ENCODE measurements at places on chromosomes 13 and 19. TPM values are rescaled to one million over a fixed set of nuclear protein-coding genes. Genes with fewer than 3 reads are reported as not detected.

GRCh38 chr19:16788479-16788878 lies 40.7 kb upstream of the SIN3B start:
- no peaks in the 10 kb centered on the region for H3K36me3 ChIP-seq
- no peaks in the 10 kb centered on the region for H3K4me1 ChIP-seq
- H3K4me3 ChIP-seq = no peak overlapping the region
- no peaks in the 10 kb centered on the region for H3K27me3 ChIP-seq
- no peak overlapping the region for H3K27ac ChIP-seq

Gene MCEMP1
- not detected for total RNA-seq

Gene ZNF20
- total RNA-seq = 0.88 TPM

- no peaks in the 10 kb centered on the region for H3K36me3 ChIP-seq
- no peak overlapping the region for H3K4me3 ChIP-seq
- H3K27ac ChIP-seq = no peak overlapping the region
- H3K27me3 ChIP-seq = no peaks in the 10 kb centered on the region
- DNase-seq = no peak
- H3K4me1 ChIP-seq = no peaks in the 10 kb centered on the region
These were observed 18.6 kb upstream of the TNFAIP8L1 start for GRCh38 chr19:4620675-4621074.

Gene KRTDAP
- total RNA-seq = not detected

GRCh38 chr13:89923736-89924135 lies 1423.8 kb upstream of the MIR17HG start:
- H3K27ac ChIP-seq = no peak overlapping the region
- no peaks in the 10 kb centered on the region for H3K4me1 ChIP-seq
- H3K36me3 ChIP-seq = no peaks in the 10 kb centered on the region
- no peak overlapping the region for H3K4me3 ChIP-seq
- no peak for DNase-seq

DNA sequence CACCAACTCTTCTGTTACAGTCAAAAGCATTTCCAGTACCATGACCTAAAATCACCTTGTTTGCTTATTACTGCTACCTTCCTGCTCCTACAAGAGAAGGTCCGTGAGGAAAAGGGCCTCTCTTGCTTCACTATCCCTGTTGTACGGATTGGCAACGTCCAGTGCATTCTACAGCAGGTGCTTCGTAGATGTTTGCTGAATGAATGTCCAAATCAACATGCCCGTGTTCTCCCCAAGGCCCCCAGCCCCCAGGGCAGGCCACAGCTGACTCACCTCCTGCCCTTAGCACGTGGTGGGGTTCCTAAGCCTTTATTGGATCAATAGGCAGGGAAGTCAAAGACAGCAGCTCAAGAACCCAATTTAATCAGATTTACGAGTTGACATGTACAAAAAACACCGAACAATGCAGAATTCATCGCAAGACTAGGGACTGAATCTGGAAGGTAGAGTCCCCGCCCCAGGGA lies 5.5 kb upstream of the NAPA start:
- H3K36me3 ChIP-seq = no peaks in the 10 kb centered on the region
- H3K4me1 ChIP-seq = peaks cover 9% of the 10 kb centered on the region

DNA sequence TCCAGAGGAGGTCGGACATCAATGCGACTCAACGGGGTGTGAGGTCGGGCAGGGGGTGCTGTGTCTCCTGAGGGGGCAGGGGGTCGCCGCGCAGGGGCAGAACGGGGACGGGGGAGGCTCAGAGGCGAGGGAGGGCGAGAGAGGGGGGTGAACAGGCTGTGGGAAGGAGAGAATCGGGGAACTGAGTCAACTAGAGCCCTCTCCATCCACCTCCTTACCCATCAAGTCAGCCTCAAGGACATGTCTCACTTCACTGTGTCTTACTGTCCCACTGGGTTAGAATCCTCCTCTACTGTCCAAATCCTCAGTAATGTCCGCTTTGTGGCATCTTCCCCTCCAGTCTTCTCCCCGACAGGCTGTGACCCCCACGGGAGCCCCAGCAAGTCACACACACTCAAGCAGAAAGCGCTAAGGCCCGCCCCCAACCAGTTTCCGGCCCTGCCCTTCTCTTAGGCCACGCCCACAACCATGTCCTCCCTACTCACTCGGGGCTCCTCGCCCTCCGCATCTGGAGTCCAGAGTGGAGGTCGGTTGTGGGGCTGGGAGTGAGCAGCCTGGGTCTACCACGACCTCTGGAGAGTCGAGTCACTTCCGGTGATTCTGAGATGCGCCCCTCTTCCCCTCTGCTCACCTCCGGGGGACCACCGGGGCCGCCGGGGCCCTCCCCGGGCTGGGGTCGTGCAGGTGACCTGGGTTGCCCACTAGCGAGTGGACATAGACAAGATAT lies 9.3 kb downstream of the PLEKHA4 start:
- no peak overlapping the region for H3K4me3 ChIP-seq
- H3K4me1 ChIP-seq = no peaks in the 10 kb centered on the region
- no peaks in the 10 kb centered on the region for H3K36me3 ChIP-seq
- H3K27ac ChIP-seq = no peak overlapping the region
- no peak for DNase-seq

DNA sequence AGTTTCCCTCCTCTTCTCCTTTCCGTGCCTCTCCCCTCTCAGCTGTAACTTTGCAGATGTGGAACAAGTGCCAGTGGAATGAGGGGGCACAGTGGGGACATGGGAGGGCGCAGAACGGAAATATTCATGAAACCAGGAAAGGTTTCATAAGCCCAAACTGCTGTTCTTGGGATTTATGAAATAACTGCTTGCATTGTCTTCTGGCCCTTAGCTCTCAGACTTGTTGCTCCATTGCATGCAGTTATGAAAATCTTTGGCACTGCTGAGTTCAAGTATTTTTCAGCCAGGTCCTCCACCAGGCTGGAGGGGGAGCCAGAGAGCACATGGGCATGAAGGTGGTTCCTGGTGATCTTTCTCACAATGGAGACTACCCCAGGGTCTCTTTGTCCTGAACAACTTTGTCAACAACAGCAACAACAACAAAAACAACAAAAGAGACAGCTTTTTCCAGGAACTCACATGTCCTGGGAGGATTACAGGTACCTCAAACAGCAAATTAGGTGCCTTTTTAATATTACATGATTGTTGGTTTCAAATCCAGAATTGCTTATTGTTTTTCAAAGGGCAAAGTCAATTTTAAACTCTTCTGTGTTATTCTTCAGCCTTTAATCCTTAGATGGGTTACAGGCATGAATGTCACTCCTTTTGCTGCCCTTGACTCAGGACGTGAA lies 1.5 kb downstream of the RGCC start:
- peaks cover 12% of the 10 kb centered on the region for H3K27me3 ChIP-seq
- H3K4me1 ChIP-seq = peaks cover 29% of the 10 kb centered on the region
- H3K36me3 ChIP-seq = peaks cover 2% of the 10 kb centered on the region
- peak overlapping the region; percentile 66 for H3K4me3 ChIP-seq
- peak; percentile 63 for DNase-seq
- peak overlapping the region; percentile 12 for H3K27ac ChIP-seq

Gene CD37
- total RNA-seq = not detected

DNA sequence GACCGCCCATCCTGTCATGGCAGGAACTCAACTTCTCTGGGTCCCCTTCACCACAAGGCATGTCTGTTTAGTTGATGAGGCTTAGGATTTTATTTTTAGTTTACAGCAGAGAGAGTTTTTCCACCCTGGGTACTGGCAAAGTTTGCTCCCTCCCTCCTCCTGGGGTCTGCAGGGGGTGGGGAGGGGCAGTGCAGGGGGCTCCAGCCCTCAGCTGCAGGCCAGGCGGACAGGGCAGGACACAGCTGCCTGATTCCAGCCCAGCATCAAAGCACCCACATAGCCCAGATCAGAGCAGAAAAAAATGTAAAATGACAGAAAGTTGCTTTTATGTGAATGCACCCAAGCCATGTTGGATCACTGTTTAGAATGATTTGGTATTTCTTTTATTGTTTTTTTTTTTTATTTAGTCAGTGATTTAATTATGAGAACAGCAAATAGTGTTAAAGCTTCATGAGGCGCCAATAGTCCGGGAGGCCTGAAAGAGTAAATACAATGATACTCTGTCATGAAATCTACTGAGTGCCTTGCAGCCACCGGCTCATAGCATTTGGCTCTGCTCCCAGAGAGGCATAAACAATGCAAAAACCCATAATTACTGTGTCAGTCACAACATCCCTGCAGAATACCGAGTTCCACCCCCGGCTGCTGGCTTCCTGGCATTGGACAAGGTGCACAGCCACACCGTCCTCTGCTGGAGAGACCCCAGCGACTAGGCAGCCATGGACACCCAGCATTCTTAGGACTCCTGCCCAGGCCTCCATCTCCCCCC lies 923.5 kb downstream of the UQCRFS1 start:
- peak; percentile 37 for DNase-seq
- H3K36me3 ChIP-seq = no peaks in the 10 kb centered on the region
- H3K4me3 ChIP-seq = no peak overlapping the region
- no peaks in the 10 kb centered on the region for H3K27me3 ChIP-seq
- peaks cover 22% of the 10 kb centered on the region for H3K4me1 ChIP-seq

DNA sequence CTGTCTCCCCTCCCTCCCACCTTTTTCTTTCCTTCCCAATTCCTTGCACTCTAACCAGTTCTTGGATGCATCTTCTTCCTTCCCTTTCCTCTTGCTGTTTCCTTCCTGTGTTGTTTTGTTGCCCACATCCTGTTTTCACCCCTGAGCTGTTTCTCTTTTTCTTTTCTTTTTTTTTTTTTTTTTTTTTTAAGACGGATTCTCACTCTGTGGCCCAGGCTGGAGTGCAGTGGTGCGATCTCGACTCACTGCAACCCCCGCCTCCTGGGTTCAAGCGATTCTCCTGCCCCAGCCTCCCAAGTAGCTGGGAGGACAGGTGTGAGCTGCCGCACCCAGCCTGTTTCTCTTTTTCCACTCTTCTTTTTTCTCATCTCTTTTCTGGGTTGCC lies 6.9 kb downstream of the MYADM start:
- no peaks in the 10 kb centered on the region for H3K36me3 ChIP-seq
- DNase-seq = no peak
- no peak overlapping the region for H3K27ac ChIP-seq

Gene ZNF28
- 18.5 TPM for total RNA-seq

DNA sequence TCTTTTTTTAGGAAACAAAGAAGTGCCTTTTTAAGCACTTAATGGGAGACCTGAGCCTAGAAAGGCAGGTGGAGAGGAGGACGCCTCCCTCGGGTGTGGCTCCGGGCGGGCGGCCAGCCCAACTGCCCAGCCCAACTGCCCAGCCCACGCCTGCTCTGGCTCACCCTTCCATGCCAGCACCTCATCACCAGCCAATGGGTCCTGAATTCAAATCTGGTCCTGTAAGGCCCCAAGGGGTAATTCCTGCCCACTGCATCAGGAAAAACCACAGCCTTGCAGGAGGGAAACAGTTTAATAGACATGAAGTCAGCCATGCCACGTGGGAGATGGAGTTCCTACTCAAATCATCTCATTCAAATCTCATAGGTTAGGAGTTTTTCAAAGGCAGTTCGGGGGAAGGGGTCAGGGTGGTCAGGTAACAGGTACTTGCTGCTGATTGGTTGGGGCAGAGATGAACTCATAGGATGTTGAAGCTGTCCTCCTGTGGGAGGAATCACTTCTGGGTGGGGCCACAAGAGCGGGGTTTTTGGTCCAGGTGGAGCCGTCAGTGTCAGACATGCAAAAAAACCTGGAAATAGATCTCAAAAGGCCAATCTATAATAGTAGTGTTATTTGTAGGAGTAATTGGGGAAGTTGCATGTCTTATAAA lies 64.9 kb downstream of the HSPH1 start:
- DNase-seq = no peak
- peaks cover 13% of the 10 kb centered on the region for H3K27me3 ChIP-seq
- no peak overlapping the region for H3K4me3 ChIP-seq
- H3K4me1 ChIP-seq = no peaks in the 10 kb centered on the region
- H3K36me3 ChIP-seq = no peaks in the 10 kb centered on the region

- no peaks in the 10 kb centered on the region for H3K4me1 ChIP-seq
- no peaks in the 10 kb centered on the region for H3K36me3 ChIP-seq
- no peak for DNase-seq
- H3K27ac ChIP-seq = no peak overlapping the region
These were observed 155.2 kb upstream of the RNF113B start for GRCh38 chr13:98332222-98332621.

GRCh38 chr19:2488942-2489731 lies 13.2 kb downstream of the GADD45B start:
- peak overlapping the region; percentile 19 for H3K27ac ChIP-seq
- DNase-seq = peak; percentile 34
- peak overlapping the region; percentile 14 for H3K4me3 ChIP-seq
- H3K27me3 ChIP-seq = no peaks in the 10 kb centered on the region
- peaks cover 18% of the 10 kb centered on the region for H3K4me1 ChIP-seq

Gene MEGF8
- total RNA-seq = 34.3 TPM

GRCh38 chr13:38301236-38301635 lies 48.4 kb upstream of the UFM1 start:
- DNase-seq = no peak
- H3K4me3 ChIP-seq = no peak overlapping the region
- H3K4me1 ChIP-seq = no peaks in the 10 kb centered on the region
- no peak overlapping the region for H3K27ac ChIP-seq

GRCh38 chr13:97295283-97296182 lies 73.4 kb downstream of the MBNL2 start:
- H3K27me3 ChIP-seq = no peaks in the 10 kb centered on the region
- H3K4me3 ChIP-seq = peak overlapping the region; percentile 29
- DNase-seq = peak; percentile 85
- H3K27ac ChIP-seq = peak overlapping the region; percentile 98

GRCh38 chr13:35549481-35549880 lies 73.0 kb upstream of the MAB21L1 start:
- peak; percentile 75 for DNase-seq
- H3K36me3 ChIP-seq = no peaks in the 10 kb centered on the region
- H3K27ac ChIP-seq = no peak overlapping the region
- H3K4me1 ChIP-seq = peaks cover 16% of the 10 kb centered on the region

DNA sequence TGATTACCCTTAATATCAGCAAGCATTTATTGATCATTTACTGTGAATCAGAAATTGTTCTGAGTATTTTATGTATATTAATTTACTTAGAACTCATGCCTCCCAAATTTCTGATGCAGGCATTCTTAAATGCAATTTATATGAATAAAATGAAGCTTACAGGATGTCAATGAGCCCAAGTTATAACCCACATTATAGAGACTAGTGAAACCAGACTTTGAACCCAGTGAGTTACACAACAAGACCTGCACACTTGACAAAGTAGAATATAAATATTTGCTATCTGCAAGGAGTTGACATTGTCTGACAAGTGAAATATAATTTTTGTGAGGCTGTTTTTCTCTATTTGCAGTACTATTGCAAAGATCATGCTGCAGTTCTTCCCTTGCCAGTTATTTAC lies 656.0 kb downstream of the GPC5 start:
- no peaks in the 10 kb centered on the region for H3K27me3 ChIP-seq
- H3K36me3 ChIP-seq = no peaks in the 10 kb centered on the region
- DNase-seq = no peak
- no peaks in the 10 kb centered on the region for H3K4me1 ChIP-seq
- H3K27ac ChIP-seq = no peak overlapping the region
- H3K4me3 ChIP-seq = no peak overlapping the region
